Posterior vena cava (tissue), 2 donors: ENCODE measurements at places on chromosomes 13 and 19. TPM values are rescaled to one million over a fixed set of nuclear protein-coding genes. Genes with fewer than 3 reads are reported as not detected.

The PAF1 gene
- total RNA-seq, result 26.0 TPM

DNA sequence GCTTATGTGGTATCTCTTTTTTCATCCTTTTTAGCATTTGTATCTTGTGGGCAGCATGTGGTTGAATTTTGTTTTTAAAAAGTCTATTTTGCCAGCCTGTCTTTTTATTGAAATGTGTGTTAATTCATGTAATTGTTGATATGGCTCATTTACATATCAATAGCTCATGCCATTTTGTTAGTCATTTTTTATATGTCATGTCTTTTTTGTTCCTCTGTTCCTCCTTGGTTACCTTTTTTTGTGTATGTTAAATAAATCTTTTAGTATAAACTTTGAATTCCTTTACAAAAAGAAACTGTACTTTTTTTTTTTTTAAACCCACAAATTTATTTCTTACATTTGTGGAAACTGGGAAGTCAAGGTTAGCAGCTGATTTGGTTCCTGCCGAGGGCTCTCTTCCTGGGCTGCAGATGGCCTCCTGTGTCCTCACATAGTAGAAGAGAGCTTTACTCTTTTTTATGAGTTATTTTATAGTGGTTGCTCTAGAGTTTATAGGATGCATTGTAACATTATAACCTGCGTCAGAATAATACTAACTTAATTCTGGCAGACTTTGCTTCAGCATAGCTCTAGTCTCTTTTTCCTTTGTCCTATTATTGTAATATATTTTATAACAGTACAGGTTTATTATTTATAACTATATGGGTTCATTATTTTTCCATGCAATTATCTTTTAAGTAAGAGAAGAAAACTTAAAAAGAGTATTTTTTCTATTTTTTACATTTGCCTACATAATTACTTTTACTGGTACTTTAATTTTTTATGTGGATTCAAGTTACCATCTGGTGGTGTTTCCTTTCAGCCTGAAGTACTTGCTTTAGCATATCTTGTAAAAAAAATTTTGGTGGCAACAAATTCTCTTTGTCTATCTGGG, 86.3 kb downstream of the URI1 start:
- DNase-seq, result no peak

- no peak for DNase-seq
These were observed 234.9 kb downstream of the TUBA3C start for GRCh38 chr13:18946738-18947137.

GRCh38 chr13:30446126-30446500, 19.6 kb downstream of the HMGB1 start:
- no peak for DNase-seq

- DNase-seq, result peak; percentile 51
These were observed 145.5 kb downstream of the URI1 start for GRCh38 chr19:30087381-30088138.
